ENCODE measurements at places on chromosomes 12 and 14.
A peak's percentile ranks its signal among the peaks of the same experiment; 100 is the strongest.

GRCh38 chr12:15859116-15859515, 23.1 kb upstream of the STRAP start:
- no peaks in the 10 kb centered on the region for H3K4me1 ChIP-seq
- DNase-seq, result no peak
- no peak overlapping the region for H3K27ac ChIP-seq
- no peaks in the 10 kb centered on the region for H3K36me3 ChIP-seq
- no peak overlapping the region for H3K4me3 ChIP-seq
- H3K27me3 ChIP-seq, result no peaks in the 10 kb centered on the region

- no peaks in the 10 kb centered on the region for H3K27me3 ChIP-seq
- H3K27ac ChIP-seq, result peak overlapping the region; percentile 92
- H3K4me3 ChIP-seq, result peak overlapping the region; percentile 79
- peaks cover 12% of the 10 kb centered on the region for H3K4me1 ChIP-seq
- DNase-seq, result no peak
Measured at GRCh38 chr12:100267603-100268281, 765 bp downstream of the SCYL2 start.

DNA sequence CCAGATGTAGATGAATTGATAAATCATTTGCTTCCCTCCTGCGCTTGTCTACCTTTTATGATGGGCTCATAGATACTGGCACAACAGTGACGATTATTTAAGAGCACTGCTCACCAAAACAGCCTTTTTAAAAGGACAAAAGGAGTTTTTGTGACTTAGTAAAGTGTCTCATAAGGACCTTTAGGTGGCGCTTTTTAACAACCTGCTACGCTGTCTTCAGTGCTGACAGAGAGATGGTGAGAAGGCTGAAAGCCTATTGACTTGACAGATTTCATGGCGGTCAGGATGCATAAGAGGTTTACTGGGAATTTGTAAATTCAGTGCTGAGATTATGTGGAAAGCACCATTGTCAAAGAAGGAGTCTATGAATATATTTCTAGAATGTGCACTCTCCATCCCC, 87.6 kb downstream of the SLC15A5 start:
- H3K27ac ChIP-seq, result no peak overlapping the region
- H3K27me3 ChIP-seq, result no peaks in the 10 kb centered on the region
- H3K4me3 ChIP-seq, result no peak overlapping the region
- H3K4me1 ChIP-seq, result no peaks in the 10 kb centered on the region

DNA sequence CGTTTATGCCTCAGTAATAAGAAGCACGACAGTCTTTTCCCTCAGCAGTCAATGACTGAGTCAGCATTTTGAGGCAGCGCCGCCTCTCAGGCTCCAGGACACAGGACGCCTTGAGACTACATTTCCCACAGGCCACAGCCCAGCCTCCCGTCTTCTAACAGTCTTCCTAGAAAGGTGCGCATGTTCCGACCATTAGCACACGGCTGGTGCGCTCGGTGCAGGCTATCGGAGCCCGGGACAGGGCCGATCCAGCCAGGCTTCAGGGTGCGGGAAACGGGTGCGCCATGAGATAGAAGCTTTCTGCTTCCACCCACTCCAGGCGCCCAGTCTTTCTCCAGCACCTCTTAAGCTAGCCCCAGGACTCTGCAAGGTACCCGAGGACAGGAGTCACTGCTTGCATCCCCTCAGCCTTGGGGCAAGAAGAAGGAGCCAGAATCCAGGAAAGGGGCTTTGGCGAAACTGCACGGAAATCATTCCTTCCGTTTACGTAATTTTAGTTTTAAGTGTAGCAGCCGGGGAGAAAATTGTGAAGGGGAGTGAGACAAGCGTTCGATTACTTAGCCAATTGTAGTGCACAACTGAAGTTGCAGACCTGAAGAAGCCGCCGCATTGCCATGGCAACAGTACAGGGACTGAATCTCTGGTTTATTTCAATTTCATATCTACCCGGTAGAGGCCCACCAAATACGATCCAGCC, 54.0 kb downstream of the ZNF641 start:
- peak; percentile 90 for DNase-seq
- H3K27me3 ChIP-seq, result no peaks in the 10 kb centered on the region
- no peak overlapping the region for H3K27ac ChIP-seq
- no peaks in the 10 kb centered on the region for H3K4me1 ChIP-seq

DNA sequence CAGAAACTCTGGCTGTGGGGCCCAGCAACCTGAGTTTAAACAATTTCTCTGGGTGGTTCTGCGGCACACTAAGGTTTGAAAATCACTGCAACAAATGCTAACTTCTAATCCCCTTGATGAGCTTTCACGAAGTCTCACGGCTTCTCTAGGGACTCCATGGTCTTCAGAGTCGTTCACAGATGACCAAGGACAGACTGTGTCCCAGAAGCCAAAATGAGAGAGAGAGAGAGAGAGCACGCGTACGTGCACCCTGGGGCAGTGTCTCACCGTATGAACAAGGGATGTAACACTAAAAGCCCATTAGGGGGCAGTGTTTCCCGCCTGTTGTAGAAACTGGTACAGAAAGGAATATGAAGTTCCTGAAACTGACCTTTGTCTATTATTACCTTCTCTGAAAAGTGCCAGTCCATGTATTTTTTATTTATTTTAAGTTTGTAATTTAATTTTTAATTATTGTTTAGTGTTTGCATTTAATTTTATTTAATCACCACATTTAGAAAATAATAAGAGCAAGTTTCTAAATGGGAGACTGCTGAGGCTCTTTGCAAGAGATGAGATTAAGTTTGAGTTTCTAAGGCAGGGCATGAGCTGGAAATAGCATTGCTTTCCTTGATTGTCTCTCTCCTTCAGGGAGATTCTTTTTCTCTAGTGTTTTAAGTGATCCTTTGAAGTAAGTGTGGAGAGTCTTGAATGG, 3.4 kb downstream of the APOLD1 start:
- no peaks in the 10 kb centered on the region for H3K36me3 ChIP-seq
- H3K27me3 ChIP-seq, result no peaks in the 10 kb centered on the region
- H3K27ac ChIP-seq, result peak overlapping the region; percentile 24
- peak; percentile 93 for DNase-seq

DNA sequence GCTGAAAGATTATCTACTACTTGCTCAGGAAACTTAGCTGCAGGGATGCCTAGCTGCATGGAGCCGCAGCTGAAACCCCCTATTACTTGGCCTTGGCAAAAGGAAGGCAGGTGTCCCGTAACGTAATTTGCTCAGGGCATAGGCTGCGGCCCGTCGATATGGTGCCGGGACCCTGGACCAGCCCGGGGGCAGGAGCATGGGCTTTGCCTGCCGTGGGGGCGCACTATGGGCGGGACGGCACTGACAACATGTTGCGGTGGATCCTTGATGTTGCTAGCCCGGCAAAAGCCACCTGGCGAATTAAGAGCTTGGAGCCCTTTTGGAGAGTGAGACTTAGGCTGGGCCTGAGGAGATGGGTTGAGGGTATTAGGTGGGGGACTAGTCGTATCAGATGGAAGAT, 1551.2 kb downstream of the AACS start:
- H3K27ac ChIP-seq, result no peak overlapping the region
- H3K4me3 ChIP-seq, result no peak overlapping the region
- no peaks in the 10 kb centered on the region for H3K4me1 ChIP-seq
- H3K27me3 ChIP-seq, result no peaks in the 10 kb centered on the region
- no peak for DNase-seq
